ENCODE measurements at places on chromosomes 12 and 14.

DNA sequence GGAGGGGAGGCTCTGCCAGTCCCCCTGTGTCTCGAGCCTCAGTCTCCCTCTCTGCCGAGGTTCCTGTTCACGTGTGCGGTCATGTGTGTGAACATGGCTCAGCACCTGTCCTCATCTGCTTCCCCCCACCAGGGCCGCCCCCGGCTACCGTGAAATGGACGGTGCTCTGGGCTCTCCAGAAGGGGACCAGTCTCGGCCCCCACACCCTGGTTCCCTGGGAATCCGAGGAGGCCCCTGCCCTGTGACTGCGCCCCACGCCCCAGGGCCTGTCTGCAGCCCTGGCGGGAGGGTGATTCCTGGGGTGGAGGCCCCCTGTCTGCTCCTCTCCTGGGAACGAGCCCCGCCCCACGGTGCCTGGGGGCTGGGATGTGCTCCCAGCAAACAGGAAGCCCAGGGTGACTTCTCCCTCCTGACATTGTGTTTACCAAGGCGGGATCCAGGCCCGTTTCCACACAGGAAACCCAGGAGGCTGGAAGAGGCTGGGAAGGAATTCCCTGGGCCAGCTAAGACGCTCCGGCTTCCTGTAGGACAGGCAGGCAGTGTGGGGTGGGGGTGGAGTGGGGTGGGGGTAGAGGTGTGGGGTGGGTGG is 46.6 kb downstream of the KIF26A start:
- no peaks in the 10 kb centered on the region for H3K36me3 ChIP-seq
- no peak overlapping the region for H3K27ac ChIP-seq
- no peak overlapping the region for H3K4me3 ChIP-seq
- H3K27me3 ChIP-seq: no peaks in the 10 kb centered on the region
- no peak for DNase-seq
- H3K4me1 ChIP-seq: peaks cover 13% of the 10 kb centered on the region

DNA sequence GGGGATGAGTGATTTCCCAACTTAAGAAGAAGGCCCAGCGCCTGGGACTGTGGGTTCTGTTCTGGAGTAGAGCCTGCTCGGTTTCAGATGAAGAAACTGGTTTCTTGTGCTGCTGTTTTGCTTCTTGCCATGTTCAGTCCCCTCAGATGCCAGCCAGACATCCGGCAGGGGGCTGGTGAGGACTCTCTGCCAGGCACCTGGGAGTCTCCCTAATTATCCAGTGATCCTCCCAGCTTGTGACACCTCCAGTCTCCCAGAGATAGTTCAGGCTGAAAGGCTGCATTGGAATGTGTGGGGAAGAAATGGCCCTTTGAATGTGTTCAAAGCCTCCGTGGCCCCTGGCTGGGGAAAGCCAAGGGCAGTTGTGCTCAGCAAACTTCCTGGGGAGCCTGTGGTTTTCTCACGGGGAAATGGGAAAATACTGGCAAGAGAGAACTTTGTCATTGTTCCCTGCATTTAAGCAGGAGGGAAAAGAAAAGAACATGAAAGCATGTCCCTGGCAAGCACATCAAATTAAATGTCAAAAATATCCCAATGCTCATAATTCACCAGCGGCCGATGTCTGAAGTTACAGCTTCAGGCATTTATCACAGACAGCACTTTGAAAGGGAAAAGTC is 8.5 kb upstream of the SERPINA12 start:
- 0 out of 2 replicates have a peak, but pooled peaks cover under 1% of the 10 kb centered on the region for H3K27me3 ChIP-seq
- no peaks in the 10 kb centered on the region for H3K4me1 ChIP-seq
- DNase-seq: no peak
- no peak overlapping the region for H3K27ac ChIP-seq
- no peaks in the 10 kb centered on the region for H3K36me3 ChIP-seq
- no peak overlapping the region for H3K4me3 ChIP-seq

DNA sequence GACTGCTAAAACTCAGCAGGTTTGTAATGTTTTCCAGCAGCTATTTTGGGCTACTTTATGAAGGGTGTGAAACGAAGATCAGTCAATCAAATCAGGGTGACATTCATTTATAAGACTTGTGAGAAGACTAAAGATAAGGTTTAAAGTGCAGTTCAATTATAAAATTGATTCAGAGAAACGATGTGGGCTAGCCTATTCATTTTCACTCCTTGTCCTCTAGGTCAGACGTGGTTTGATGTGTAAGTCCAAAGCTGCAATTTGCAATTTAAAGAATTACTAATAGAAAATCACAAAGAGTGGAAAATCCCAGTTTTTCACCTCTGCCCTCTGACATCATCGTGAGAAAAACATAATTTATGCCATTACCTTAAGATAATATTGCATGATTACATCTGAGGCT is 243.5 kb upstream of the NOVA1 start:
- DNase-seq: no peak
- no peaks in the 10 kb centered on the region for H3K27me3 ChIP-seq
- H3K36me3 ChIP-seq: no peaks in the 10 kb centered on the region
- H3K4me1 ChIP-seq: no peaks in the 10 kb centered on the region

GRCh38 chr14:27387463-27387862 is 789.6 kb upstream of the NOVA1 start:
- no peak overlapping the region for H3K27ac ChIP-seq
- H3K4me1 ChIP-seq: no peaks in the 10 kb centered on the region

- H3K36me3 ChIP-seq: no peaks in the 10 kb centered on the region
- H3K27ac ChIP-seq: no peak overlapping the region
- no peak overlapping the region for H3K4me3 ChIP-seq
- H3K4me1 ChIP-seq: peaks cover 3% of the 10 kb centered on the region
- no peaks in the 10 kb centered on the region for H3K27me3 ChIP-seq
Measured at GRCh38 chr12:6034596-6034995, 89.5 kb upstream of the ANO2 start.

DNA sequence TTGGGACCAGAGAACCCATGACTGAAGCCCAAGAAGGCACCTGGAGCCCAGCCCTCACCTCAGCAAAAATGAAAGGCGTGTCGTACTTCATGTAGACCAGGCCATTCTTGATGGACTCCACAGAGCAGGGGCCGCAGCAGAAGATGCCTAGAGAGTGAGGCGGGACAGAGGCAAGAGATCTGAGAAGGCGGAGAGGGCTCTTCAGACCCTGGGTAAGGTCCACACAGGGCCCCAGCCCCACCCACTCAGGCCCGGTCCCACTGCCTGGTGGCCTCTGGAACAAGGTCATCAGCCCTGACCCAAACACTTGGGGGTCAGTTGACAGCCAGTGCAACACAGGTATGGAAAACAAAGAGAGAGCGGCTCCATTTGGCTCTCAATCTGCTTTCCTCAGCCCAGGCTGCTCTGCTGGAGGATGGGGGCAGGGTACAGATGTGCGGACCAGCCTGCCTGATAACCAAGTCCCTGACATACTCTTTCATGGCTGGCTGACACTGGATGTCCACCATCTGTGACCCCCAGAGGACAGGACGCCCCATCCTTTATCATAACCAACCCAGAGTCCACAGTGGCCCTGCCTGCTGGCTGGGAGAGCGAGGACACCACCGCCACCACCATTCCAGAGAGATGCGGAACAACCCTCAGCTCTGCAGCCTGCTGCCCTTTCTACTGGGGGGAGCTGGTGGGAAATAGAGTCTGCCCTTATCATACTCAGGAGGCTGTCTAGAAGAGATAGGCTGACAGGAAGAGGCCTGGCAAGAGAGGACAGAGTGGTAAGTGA is 6.9 kb downstream of the TGM1 start:
- no peaks in the 10 kb centered on the region for H3K36me3 ChIP-seq
- H3K27me3 ChIP-seq: no peaks in the 10 kb centered on the region
- H3K4me3 ChIP-seq: no peak overlapping the region
- H3K4me1 ChIP-seq: peaks cover 19% of the 10 kb centered on the region
- no peak for DNase-seq

- H3K27ac ChIP-seq: no peak overlapping the region
- no peaks in the 10 kb centered on the region for H3K4me1 ChIP-seq
- no peaks in the 10 kb centered on the region for H3K36me3 ChIP-seq
- DNase-seq: no peak
Measured at GRCh38 chr12:14239935-14240872, 125.3 kb upstream of the ATF7IP start.

DNA sequence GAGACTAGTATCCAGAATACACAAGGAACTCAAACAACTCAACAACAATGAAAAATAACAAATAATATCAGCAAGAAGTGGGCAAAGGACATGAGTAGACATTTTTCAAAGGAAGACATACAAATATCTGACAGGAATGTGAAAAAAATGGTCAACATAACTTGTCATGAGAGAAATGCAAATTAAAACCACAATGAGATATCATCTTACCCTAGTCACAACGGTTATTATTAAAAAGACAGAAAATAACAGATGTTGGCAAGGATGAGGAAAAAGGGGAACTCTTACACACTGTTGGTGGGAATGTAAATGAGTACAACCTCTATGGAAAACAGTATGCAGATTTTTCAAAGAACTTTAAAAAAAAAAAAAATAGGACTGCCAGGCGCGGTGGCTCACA is 20.4 kb downstream of the VWF start:
- no peak for DNase-seq
- no peaks in the 10 kb centered on the region for H3K27me3 ChIP-seq
- H3K36me3 ChIP-seq: no peaks in the 10 kb centered on the region
- H3K4me3 ChIP-seq: no peak overlapping the region
- peaks cover 22% of the 10 kb centered on the region for H3K4me1 ChIP-seq

DNA sequence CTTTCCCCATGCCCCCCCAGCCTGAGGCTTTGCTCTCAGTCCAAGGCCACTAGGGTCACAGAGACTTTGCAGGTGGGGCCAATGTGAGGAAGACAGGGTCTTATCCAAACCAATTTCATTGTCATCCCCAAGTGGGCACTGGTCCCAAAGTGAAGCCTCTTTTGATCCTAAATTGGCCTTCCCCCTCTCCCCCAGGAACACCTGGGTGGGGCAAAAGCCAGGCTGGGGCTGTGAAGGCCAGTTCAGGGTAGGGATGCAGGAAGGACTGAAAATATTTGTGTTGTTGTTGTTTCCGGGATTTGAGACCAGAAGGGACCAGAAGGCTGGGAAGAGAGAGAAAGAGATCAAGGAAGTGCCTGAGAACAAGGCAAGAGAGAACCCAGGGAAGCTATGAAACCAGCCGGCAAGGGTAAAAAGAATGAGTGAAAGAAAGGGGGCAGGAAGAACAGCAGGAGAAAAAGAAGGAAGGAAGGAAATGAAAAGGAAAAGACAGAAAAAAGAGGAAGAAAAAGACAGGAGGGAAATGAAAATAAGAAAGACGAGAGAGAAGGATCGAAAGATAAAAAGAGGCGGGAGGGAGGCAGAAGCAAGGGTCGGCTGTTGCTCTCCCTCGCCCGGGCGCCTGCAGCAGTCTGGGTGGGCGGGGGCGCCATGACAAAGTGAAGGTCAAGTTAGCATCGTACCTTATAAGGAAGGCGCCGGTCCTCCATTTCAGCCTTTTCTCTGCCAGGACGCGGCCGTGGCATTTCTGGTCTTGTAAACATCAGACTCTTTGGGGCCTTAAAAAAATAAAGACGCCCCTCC is 7.4 kb upstream of the HOXC11 start:
- no peaks in the 10 kb centered on the region for H3K27me3 ChIP-seq
- no peaks in the 10 kb centered on the region for H3K4me1 ChIP-seq
- H3K27ac ChIP-seq: no peak overlapping the region
- no peak for DNase-seq
- no peaks in the 10 kb centered on the region for H3K36me3 ChIP-seq

GRCh38 chr14:53044486-53044885 is 93.6 kb upstream of the FERMT2 start:
- DNase-seq: no peak
- H3K27ac ChIP-seq: no peak overlapping the region
- H3K27me3 ChIP-seq: no peaks in the 10 kb centered on the region

DNA sequence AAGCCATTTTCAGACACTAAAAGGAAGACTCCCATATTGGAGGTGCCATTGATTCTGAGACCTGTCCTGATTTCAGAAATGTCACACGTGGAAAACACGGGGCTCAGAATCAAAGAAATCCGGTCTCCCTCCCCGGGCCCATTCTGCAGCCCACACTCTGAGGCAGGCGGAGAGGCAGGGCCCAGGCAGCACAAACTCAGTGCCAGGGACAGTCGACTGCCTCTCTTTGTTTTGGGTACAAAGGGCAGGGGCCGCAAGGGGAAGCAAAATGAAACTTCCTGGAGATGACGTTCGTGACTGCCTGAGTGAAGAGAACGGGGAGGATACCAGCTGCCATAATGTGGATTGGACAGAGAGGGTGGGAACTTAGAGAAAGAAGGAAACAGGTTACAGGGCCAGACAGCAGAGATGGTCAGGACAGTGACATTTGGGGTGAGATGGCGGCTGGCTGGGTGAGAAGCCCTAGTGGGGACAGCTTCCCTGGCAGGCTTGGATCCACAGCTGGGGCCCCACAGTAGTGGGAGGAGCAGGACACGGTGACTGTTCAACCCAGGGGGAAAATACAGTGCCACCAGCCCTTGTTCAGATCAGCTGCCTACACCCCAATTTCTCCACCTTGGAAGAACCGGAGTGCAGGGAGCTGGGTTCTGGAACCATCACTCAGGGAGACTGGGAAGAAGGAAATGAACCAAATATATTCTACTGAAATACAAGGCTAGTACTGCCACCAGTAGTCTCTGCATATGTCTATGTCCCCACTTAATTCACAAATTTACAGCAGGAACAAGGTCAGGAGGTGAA is 8.1 kb downstream of the GAPDH start:
- peaks cover 5% of the 10 kb centered on the region for H3K36me3 ChIP-seq
- H3K4me1 ChIP-seq: peaks cover 48% of the 10 kb centered on the region
- no peaks in the 10 kb centered on the region for H3K27me3 ChIP-seq
- H3K4me3 ChIP-seq: no peak overlapping the region

- H3K36me3 ChIP-seq: no peaks in the 10 kb centered on the region
- H3K4me1 ChIP-seq: no peaks in the 10 kb centered on the region
- DNase-seq: no peak
- H3K27ac ChIP-seq: no peak overlapping the region
- no peak overlapping the region for H3K4me3 ChIP-seq
Measured at GRCh38 chr12:92563819-92564218, 139.0 kb upstream of the PLEKHG7 start.

DNA sequence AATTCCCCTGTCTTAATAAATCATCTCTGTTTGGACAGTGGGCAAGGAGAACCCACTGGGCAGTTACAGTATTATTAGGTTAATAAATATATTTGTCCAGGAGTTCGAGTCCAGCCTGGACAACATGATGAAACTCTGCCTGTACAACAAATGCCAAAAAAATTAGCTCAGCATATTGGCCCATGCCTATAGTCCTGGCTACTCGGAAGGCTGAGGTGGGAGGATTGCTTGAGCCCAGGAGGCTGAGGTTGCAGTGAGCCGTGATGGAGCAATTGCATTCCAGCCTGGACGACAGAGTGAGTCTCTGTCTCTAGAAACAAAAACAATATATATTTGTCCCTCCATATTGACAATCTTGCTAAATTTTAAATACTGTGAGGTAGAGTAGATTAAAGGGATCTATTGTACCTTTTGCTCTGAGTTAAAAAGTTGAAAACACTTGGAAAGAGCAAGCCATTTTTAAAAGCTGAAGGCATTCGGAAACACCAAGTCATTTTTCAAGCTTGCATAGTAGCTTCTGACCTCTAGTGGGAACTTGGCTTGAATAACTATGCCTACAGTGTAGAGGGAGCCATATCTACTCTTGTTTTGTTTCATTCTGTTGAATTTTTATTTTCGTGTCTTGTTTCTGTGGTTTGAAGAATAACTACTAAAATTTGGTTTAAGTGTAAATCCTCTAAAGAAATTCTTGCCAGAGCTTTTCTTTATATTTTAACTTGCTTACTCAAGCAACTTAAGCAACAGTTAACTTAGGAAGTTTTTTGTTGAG is 14.6 kb upstream of the EEA1 start:
- no peaks in the 10 kb centered on the region for H3K27me3 ChIP-seq
- no peak for DNase-seq
- no peak overlapping the region for H3K27ac ChIP-seq
- no peaks in the 10 kb centered on the region for H3K36me3 ChIP-seq
